ENCODE measurements at places on chromosomes 3 and 15.

GRCh38 chr3:149596134-149596770 is 61.6 kb downstream of the WWTR1 start:
- DNase-seq = no peak

DNA sequence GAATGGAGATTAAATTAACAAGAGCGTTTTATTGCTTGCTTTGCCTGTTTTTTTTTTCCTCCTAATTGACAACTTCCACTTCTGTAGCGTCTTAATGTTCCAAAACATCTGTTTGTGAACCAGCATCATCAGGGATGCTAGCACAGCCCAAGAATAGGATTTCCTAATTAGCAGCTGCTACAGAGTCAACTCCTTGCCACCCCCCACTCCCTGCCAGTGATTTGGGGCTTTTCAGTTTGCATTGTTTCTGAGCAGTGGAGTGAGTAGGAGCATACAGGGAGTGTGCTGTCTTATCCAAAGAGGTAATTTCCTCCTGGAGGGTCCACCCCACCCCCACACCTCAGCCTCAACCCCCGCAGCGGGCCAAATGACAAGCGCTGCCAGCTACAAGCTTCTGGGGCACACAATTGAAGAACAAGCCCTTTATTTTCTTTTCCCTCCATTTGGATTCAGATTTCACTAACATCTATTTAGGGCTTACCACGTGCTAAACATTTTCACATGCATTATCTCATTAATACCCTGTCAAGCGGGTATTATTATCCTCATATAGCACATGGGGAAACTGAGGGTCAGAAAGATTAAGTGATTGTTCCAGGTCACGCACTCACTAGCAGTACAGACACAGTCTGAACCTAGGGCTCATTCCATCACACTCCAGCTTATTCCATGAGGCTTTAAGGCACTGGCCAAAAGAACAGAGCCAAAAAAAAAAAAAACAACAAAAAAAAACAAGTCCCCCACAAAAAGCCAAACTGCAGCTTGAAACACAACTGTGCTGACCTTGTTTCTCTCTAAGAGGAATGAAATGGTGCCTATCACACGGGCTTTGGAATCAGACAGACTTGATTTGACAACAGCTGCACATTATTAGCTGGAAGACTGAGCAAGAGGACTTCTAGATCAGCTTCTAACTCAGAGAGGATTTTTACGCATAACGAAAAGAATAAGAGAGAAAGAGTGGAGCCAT is 16.4 kb downstream of the HEG1 start:
- no peak for DNase-seq

GRCh38 chr3:55558316-55558715 is 71.2 kb upstream of the WNT5A start:
- no peak for DNase-seq

DNA sequence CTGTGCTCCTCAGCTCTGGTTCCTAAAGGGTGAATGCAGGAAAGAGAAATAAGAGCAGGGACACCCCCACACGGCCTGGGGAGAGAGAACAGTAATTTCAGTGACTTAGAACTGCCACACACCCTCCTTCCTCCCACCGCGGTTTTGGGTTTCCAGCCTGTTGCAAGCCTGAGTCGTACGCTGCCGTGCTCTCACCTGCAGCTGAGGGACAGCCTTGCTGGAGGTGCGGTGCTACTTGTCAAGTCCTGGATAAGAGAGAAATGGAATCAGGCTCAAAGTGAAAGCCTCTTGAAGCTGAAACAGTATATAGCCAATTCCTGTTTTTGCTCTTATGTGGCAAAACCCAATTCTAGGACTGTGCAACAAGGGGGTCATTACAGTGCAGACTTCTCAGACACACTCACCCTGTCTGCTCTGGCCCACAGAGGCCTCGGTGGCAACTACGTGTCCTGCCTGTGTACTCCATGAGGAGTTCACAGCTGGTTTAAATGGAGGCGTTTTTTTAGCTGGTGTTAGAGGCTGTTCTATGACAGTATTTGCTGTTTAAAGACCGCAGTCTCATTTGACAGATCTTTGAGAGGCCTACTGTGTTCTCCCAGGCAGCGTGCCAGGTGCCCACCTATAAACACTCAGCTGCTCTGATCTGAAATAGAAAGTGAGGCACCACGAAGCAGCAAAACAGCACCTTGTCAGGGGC is 42.9 kb downstream of the TBC1D2B start:
- peak; percentile 76 for DNase-seq

DNA sequence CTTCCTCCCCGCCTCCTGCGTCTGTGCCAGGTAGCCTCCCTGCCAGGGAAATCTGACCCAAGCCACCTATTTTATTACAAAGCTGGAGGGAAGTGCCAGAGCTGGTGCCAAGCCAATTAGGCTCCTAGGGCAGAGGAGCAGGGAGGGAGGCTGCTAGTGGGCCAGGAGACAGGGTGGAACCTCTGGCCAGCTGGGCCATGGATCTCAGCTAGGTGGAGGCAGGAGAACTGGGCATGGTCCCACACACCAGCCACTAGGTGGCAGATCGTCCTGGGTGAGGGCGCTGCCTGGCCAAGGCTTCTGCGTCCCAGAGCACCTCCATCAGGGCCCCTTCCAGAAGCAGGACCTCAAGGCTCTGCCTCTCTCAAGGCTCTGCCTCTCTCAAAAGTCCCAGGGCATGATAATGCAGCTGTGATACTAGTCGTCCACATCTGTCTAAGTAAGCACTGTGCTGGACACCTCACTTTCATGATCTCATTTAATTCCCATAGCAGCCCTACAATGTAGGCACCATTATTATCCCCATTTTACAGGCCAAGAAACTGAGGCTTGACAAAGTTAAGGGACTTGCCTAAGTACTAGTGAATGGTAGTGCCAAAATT is 4.5 kb upstream of the RFT1 start:
- DNase-seq = peak; percentile 53

- no peak for DNase-seq
These were observed 5.5 kb downstream of the ATOSA start for GRCh38 chr15:52673734-52674133.

DNA sequence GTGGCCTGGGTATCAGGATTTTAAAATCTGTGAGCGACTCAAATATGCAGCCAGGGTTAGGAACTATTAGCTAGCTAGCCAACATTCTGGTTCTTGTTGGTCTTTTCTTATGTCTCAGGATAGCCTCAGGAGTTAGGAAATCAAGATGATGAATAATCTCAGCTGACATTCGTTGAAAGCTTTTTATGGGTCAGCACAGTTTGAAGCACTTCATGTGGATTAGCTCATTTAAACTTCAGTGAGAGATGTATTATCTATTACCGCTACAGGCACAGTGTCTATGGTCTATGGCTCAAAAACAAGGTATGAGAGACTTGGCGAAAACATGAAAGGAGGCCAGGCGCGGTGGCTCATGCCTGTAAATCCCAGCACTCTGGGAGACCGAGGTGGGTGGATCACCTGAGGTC is 187.5 kb upstream of the THRB start:
- DNase-seq = no peak

DNA sequence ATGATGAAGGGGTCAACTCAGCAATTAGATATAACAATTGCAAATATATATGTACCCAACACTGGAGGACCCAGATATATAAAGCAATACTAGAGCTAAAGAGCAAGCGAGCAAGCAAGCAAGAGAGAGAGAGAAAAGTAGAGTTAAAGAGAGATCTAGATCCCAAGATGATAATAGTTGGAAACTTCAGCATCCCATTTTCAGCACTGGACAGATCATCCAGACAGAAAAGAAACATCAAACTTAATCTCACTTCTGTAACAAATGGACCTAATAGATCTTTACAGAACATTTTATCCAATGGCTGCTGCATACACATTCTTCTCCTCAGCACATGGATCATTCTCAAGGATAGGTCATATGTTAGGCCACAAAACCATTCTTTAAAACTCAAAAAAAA is 23.2 kb downstream of the PEAK1 start:
- DNase-seq = no peak

- DNase-seq = no peak
These were observed 144.1 kb downstream of the VPS13C start for GRCh38 chr15:61916104-61916503.

GRCh38 chr3:76969996-76970615 is 69.8 kb upstream of the ROBO2 start:
- DNase-seq = no peak

DNA sequence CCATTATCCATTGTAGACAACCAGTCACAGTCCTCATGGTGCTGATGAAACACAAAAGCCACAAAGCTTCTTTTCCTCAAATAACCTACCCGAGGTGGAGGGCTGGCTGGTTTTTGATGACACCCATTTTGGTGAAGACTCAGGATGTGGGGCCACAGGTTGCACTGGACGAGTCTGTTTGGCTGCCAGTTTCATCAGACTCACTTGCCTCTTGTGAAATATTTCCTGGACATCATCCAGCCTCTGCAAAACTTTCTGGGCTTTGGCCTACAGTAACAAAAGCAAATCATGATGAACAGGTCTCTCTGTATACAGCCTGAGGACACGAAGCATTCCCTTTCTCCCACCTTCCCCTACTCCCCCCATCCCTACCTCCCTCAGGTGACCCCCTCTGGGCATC is 42.2 kb downstream of the B3GNT5 start:
- no peak for DNase-seq

DNA sequence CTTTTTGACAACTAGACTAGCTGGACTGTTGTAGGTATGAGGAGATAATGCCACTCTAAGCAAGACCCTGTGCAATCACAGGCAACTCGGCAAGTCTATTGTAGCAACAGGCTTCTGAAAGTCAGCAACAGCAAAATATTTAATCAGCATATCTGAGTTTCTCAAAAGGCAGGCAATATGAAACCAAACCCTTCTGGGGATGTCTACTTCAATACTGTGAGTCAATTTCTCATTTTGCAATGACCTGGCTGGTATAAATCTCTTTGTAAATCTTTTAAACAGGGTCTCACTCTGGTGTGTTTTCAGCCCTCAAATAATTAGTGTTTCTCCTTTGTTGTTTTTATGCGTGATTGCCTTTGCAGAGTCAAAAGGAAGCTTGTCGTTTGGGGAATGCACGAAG is 1044.5 kb downstream of the NTRK3 start:
- DNase-seq = no peak

- DNase-seq = no peak
These were observed 51.9 kb downstream of the SCN5A start for GRCh38 chr3:38597502-38598060.

DNA sequence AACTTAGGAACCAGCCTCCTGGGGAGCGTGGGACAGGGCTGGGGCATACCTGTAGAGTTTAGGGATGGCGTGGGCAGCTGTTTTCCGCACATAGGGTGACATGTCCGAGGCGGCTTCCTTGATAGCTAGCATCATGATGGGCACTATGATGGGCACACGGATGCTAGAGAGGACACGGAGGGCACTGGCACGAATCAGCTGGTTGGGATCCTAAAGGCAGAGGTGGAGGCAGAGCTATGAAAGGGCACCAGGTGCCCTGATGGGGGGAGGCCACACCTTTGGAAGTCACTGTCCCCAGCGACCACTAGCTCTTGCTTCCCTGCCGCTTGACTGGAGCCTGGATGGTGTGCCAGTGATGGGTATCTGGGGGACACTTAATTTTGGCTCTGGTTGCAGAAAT is 28.3 kb downstream of the AP3B2 start:
- no peak for DNase-seq

DNA sequence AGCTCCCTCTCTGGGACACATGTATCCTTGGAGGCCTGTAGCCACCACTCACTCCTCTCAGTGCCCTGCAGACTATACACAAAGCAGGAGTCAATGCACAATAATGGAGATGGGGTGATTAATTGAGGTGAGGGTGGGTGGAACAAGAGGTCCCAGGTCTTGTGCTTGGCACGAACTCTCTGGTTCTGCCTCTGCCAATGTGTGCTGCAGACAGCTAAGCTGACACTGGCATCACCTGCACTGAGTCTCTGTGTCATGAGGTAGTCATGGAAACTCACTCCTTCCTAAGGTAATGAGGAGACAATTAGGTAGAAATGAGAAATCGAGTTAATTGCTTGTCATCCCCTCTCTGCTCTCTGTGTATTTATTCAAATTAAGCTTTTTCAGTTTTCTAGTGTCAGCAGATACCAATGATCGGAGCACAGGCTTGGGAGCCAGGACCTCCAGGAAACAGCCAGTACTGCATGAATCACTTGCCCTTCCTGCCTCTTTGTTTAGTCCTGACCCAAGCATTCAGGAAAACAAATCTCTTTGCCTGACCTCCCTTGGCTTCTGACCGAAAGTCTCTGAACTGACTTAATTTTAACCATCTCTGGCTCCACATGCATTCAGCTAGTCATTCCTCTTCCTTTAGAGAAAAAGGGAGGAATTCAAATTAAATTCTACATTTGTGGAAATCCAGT is 56.7 kb downstream of the DRD3 start:
- DNase-seq = no peak

DNA sequence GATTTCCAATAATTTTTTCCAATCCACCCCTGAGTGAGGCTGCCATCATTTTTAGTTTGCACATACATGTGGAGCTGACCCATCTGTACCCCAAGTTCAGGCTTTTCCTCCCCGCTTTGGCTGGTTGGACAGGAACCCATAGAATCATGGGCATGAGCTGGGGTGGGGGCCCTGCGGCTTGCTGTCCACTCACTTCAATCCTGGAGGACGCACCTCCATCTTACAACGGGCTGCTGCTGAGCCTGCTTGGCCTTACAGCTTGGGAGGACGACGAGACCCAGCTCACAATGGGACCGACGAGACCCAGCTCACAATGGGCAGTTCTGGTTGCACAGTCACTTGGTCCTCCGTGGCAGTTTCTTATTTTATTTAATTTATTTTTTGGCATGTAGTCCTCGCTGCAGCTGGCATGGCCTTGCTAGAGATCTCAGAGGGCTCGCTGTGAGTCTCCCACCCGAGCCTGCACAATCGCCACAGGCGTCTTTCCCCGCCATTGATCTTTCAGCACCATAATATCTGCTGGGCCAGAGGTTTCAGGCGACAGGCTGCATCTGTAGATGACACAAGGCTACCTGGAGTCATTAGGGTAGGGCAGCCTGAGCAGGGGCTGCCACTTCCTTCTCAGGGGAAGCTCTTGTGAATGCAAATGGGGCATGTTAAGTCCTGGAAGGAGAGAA is 19.6 kb upstream of the EPHB3 start:
- no peak for DNase-seq

DNA sequence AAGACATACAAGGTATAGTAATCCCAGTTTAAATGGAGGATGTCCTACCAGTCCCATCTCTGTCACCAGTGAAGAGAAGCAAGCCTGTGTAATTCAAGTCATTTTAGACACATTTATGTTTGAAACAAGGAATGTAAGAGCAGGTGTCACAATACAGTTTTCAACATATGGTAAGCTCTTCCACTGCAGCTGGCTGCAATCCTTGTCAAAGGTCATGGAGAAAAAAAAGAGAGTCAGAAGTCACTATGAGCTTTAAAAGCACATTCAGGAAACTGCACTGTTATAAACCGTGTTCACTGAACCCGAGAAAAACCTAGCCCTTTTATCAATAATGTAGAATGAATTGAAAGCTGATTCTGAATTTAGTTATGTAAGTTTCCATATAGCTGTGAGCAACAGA is 206.4 kb downstream of the NAALADL2 start:
- no peak for DNase-seq

GRCh38 chr15:41777421-41777973 is 3.2 kb downstream of the MAPKBP1 start:
- no peak for DNase-seq

- DNase-seq = no peak
These were observed 27.7 kb upstream of the SLC4A7 start for GRCh38 chr3:27511724-27512422.

GRCh38 chr3:37997342-37997741 is 6.8 kb downstream of the VILL start:
- DNase-seq = no peak

GRCh38 chr3:183532620-183533411 is 22.7 kb downstream of the KLHL6 start:
- DNase-seq = no peak

GRCh38 chr3:23915537-23916108 is 1.2 kb downstream of the NKIRAS1 start:
- no peak for DNase-seq

All from stimulated activated CD4-positive, alpha-beta T cell treated with anti-CD3 and anti-CD28 coated beads, Interleukin-12 subunit alpha, Interleukin-12 subunit beta, amount 100 ng/mL, for 24 hours (primary cell).